Stimulated activated naive B cell treated with anti-CD40 and anti-IgM and Interleukin-4, amounts not matched to agents 10 μg/mL and 1 μg/mL and 100 μg/mL, for 72 hours (primary cell): ENCODE measurements at places on chromosomes 7 and 10.

- no peak for DNase-seq
Observed at GRCh38 chr7:28812616-28813015, 145.5 kb downstream of the TRIL start.

DNA sequence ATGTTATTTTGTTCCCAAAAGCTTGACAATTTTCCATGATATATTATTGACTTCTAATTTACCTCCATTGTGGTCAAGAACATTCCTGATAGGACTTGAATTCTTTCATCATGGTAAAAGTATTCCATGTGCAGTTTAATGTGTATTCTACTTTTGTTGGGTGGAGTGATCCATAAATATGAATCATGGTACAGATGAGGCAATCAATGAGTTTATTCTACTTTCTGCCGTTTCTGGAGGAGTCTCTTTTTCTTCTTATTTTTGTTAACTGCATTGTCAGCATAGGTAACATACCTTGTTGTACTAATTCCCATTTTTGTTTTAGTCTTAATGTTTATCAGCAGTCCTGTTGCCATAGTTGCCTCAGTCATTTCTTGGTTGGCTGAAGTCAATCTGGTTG lies 69.6 kb downstream of the SHOC2 start:
- no peak for DNase-seq

- no peak for DNase-seq
Observed at GRCh38 chr10:68871731-68872342, 29.3 kb upstream of the DDX50 start.

DNA sequence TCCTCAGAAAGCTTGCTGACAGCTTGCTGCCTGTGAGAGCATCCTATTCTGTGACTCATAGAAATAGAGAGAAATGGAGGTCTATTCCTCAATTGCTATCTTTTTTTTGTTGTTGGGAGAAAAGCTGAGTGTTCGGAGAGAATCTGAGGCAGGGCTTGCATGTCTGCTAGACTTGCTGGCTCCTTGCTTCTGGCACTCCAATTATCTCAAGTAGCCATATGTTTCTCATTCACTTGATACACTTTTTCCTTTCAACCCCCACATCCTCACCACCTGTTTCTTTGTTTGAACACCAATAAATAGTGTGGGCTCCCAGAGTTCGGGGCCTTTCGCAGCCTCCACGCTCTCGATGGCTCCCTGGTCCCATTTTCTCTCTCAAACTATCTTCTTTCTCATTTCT lies 172.2 kb downstream of the SH2D4B start:
- no peak for DNase-seq

GRCh38 chr7:106165337-106165736 lies 53.2 kb upstream of the SYPL1 start:
- peak; percentile 37 for DNase-seq

- DNase-seq: no peak
Observed at GRCh38 chr10:125868372-125868975, 12.6 kb downstream of the DHX32 start.

- no peak for DNase-seq
Observed at GRCh38 chr7:136523571-136523970, 344.9 kb upstream of the CHRM2 start.

DNA sequence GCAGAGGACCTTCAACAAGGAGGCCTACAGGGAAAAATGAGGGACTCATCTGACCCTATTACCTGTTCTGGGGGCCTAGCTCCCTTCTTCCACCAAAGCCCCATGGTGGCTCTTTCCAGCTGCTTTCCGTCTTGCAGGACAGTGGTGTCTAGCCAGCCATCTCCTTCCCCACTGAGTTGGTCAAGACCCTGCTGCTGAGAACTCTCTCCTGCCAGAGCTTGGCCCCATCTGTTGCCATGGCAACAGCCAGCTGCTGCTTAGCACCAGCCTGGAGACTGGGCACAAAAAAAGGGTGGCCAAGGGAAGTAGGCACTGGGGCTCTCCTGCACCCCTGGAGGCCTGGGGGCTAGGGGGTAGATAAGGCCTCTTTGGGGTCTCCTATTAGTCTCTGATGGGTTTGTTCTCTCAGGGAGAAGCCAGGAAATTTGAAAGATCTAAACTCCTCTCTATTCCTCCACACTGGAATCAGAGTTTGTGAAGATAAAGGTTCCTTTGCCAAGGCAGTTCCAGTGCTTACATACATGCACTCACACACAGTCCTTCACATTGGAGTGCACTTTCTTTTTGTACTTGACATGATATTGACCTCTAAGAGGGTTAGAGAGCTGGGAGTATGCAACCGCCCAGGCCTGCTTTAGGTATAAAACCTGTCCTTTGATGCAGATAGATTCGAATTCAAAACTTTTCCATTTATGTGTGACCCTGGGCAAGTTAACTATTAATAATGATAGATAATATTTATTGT lies 15.8 kb downstream of the TSPAN33 start:
- no peak for DNase-seq

DNA sequence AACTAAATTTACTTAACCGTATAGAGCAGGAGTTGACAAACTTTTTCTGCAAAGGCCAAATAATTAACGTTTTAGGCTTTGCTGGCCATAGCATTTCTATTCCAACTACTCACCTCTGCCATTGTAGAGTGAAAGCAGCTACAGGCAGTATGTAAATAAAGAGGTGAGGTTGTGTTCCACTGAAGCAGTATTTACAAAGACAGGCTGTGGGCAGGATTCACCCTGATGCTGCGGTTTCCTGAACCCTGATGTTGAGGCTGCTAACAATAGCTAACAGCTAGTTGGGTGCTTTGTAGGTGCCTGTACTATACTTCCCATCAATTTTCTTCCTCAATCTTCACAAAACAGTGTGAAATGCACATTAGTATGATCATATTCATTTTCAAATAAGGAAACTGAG lies 47.0 kb upstream of the LAMB1 start:
- no peak for DNase-seq

- no peak for DNase-seq
Observed at GRCh38 chr10:21824409-21824808, 179.1 kb downstream of the DNAJC1 start.

GRCh38 chr7:114048386-114049235 lies 129.8 kb upstream of the PPP1R3A start:
- no peak for DNase-seq

DNA sequence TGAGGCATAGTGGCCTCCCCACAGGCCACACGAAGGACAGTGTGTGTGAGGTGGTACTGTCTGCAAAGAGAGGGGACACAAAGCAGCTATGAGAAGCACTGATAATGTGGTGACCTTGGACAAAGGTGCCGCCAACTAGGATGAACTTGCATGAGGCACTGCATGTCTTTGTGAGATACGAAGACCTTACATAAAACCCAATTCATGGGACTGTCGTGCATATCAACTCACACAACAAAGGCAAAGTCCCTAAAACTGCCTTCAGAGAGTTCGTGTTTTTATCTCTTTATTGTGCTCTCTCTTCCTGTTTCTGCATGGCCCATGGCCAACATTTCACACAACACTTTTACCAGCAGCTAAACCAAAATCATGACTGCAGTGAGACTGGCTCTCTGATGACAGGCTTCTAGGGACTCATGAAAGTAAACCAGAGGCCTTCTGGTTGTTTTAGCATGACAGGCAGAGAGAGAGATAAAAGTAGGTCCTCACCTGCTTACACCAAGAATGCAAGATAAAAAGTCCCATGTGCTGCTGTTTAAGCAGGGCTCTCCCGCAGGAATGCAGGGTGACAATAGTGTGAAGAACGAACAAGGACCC lies 347.8 kb downstream of the ELMO1 start:
- no peak for DNase-seq

DNA sequence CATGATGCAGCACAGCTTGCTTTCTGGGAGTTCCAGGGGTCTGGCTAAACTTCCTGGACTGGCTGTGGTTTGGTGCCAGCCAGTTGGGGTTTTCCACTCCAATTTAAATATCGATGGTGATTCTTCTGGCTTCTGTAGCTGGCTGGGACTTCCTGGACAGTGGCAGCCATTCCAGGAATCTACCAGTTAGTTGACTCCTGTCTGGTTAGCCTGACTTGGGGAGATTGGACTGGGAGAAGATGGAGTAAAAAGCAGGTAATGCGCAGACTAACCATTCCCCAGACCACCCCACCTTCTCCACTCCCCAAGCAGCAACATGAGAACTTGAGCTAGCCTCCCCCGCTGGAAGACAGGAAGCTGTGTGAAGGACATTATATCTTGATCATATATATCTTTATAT lies 6.3 kb upstream of the PIP4K2A start:
- no peak for DNase-seq

- no peak for DNase-seq
Observed at GRCh38 chr7:80379034-80379982, 132.6 kb downstream of the GNAT3 start.

- DNase-seq: no peak
Observed at GRCh38 chr10:5159126-5159525, 25.8 kb downstream of the AKR1C8 start.

DNA sequence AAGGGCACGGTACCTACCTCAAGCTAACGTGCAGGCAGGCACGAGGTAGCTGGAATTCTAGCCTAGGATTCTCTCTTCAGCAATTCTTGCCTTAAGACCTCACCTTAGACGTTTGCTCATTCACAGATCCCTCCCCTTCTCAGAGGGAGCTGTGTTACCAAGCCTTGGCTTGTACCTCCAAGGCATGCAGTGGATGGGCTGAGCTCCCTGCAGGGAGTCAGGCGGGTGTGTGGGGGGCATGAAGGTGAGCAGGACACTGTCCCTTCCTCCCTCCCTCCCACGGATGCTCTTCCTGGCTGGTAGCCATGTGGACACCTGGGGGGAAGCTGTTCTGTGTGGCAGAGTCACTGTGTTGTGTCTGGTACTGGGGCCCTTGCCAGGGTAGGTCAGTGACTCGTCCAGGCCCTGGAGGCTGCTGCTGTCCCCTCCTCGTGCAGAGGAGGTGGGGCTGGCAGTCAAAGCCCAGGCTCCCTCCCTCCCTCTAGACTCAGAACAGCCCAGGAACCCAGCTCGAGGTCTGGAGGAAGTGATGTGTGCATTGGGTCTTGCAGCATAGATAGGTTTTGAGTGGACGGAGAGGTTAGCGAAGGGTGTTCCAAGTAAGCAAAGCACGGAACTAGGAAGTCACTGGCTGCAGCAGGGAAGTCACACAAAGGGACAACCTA lies 222.2 kb upstream of the SH2B2 start:
- no peak for DNase-seq

DNA sequence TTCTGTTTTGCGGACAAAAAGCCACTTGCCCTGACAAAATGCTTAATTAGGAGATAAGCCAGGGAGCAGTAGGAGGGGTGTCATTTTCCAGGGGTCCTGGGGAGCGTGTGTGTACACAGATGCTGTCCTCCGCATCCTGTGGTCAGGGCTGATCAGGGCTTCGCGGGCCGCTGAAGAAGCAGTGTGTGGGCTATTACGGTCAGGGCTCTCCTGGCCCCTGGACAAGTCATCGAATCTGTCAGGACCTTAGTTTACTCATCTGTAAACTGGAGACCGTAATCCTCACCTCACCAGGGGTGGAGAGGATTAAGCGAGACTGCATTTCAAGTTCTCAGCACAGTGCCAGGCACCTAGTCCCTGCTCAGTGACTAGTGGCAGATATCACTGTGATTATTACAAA lies 26.0 kb upstream of the MXI1 start:
- no peak for DNase-seq

DNA sequence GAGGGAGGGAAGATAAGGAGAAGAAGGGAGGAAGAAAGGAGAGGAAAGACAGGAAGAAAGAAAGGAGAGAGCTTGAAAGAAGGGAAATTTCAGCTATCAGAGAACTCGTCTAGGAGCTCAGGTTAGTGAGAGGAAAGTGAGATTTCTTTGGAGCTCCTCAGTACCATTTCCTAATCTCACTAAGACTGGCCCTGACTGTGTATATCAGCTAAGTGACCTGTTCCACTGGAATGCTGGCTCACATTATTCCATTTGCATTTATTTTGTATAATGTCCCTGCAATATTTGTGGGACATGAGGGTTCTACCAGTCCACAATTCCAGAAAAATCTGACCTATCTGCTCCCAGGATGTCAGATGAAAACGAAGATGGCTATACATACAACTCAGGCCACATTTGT lies 114.7 kb upstream of the CELF2 start:
- no peak for DNase-seq

- DNase-seq: no peak
Observed at GRCh38 chr10:132064082-132064755, 1.5 kb upstream of the JAKMIP3 start.

- no peak for DNase-seq
Observed at GRCh38 chr10:46255801-46256747, 30.7 kb upstream of the ANTXRL start.

- DNase-seq: no peak
Observed at GRCh38 chr10:65204999-65205398, 1683.8 kb downstream of the REEP3 start.

DNA sequence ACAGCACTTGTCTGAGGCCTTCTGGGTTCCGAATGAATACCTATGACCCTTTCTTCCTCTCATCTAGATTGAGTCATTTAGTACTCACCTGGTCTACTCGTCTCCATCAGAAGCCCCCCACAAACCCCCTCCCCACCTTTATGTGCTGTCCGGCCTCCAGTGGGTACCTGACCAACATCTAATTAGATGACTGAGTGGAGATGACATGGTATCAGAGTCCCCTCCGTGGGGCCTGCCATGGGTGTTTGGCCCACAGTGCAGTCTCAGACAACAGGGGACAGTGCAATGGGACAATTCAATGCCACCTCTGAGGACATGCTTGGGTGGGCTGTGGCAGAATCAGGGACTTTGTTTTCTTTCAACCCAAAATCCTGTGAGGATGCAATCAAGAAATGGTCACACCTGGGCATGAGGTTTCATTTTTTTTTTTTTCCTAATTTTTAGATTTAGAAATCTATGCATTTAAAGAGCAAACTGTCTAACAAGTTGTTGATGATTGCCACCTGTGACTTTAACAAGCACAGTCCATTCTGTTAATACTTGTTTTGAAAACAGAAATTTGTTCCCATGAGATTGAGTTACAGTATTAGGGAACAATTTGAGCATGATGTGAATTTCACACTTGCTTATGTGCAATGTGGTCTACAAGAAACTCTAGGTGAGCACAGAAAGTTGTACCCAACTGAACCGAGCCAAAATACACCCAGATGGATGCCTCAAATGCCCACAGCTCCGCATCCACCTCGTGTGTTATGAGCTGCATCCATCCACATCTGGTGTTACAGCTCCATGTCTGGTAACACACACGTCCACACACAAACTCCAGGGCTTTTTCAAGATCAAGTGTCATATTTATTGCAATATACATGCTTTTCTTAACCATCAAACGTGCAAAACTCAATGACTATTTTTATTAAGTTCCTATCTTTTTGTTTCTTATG lies 27.5 kb downstream of the GPRIN2 start:
- DNase-seq: no peak

DNA sequence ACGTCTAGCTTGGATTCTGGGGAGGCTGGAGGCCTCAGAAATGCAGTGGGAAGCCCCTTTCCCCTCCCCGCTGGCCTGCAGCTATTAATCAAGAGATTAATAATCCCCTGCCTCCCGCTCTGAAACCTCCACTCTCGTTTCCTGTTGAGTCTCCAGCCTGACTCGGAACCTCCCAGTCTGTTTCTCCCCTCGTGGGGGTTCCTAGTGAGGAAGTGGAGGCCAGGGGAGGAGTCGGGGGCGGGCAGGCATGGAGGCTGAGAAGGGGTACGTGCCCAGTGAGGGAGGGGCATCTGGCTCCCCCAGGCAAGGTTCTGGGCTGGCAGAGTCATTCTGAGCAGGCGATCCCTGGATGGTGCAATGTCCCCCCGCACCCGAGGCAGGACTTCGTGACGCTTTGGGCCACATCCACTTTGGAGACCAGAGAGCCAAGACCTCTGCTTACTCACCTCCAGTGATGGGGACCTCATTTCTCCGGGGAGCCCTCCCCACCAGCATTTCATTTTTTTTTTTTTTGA lies 73.6 kb downstream of the COL26A1 start:
- no peak for DNase-seq
